ENCODE measurements at places on chromosomes 5 and 9.

GRCh38 chr5:97164846-97165245, 18.2 kb downstream of the RIOK2 start:
- no peak overlapping the region for H3K4me3 ChIP-seq
- H3K27me3 ChIP-seq: no peaks in the 10 kb centered on the region
- no peak overlapping the region for H3K27ac ChIP-seq
- no peak for DNase-seq

DNA sequence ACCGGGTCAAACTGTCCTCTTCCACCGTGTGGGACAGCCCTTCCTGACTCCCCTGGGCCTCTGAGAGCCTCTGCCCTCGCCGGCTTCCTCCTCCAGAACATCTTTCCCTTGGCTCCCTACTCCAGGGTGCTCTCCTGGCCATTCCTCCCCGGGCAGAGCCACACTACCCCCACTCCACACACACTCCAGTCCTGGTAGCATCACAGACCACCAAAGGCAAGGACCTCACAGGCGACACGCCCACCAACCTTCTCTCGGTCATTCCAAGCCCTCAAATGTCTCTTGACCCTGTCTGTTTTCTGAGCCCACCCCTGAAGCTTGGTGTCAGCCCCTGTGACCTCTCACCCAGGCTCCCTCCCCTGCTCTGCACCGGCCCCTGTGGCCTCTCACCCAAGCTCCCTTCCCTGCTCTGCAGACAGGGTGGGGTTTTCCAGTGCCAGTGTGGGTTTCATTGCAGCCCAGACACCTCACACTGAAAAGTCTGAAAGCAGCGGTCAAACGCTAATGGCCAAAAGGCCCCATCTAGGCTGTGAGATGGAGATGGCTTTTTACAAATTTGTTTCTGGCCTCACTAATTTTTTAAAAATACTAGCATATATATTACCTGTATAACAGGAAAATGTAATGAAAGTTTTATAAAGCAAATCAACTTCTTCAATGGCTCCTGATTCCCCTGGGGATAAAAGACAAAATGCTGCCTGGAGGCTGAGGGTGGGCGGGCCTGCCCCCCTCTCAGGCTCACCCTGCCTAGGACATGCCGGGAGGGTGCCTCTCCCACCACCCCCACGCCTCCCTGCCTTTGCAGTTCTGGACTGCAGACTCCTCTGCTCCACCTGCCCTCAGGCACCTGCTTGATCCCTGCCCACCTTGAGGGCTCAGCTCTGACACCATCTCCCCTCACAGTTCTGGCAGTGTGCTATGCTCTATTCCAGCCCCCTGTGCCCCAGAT, 10.5 kb downstream of the LRRC26 start:
- no peaks in the 10 kb centered on the region for H3K36me3 ChIP-seq
- H3K4me1 ChIP-seq: peaks cover 27% of the 10 kb centered on the region
- peaks cover 92% of the 10 kb centered on the region for H3K27me3 ChIP-seq
- DNase-seq: no peak

GRCh38 chr5:430214-430925, 12.6 kb upstream of the EXOC3 start:
- H3K4me1 ChIP-seq: peaks cover 35% of the 10 kb centered on the region
- no peak for DNase-seq
- H3K36me3 ChIP-seq: peaks cover 54% of the 10 kb centered on the region
- no peaks in the 10 kb centered on the region for H3K27me3 ChIP-seq
- no peak overlapping the region for H3K4me3 ChIP-seq

GRCh38 chr5:178117923-178118701, 4.8 kb downstream of the N4BP3 start:
- H3K27ac ChIP-seq: no peak overlapping the region
- peaks cover 7% of the 10 kb centered on the region for H3K36me3 ChIP-seq
- peaks cover 28% of the 10 kb centered on the region for H3K4me1 ChIP-seq
- no peak overlapping the region for H3K4me3 ChIP-seq

GRCh38 chr9:36317766-36318165, 59.5 kb upstream of the GNE start:
- H3K4me1 ChIP-seq: peaks cover 27% of the 10 kb centered on the region
- H3K27ac ChIP-seq: no peak overlapping the region
- no peak for DNase-seq
- no peak overlapping the region for H3K4me3 ChIP-seq
- peaks cover 12% of the 10 kb centered on the region for H3K27me3 ChIP-seq

- DNase-seq: peak; percentile 26
- no peak overlapping the region for H3K4me3 ChIP-seq
- no peaks in the 10 kb centered on the region for H3K36me3 ChIP-seq
- H3K27ac ChIP-seq: no peak overlapping the region
- peaks cover 4% of the 10 kb centered on the region for H3K4me1 ChIP-seq
These were observed 141.9 kb upstream of the SLC12A2 start for GRCh38 chr5:127941646-127942045.

GRCh38 chr5:58294598-58295305, 165.1 kb downstream of the PLK2 start:
- no peaks in the 10 kb centered on the region for H3K36me3 ChIP-seq
- peak; percentile 34 for DNase-seq
- H3K27ac ChIP-seq: no peak overlapping the region
- no peaks in the 10 kb centered on the region for H3K4me1 ChIP-seq

DNA sequence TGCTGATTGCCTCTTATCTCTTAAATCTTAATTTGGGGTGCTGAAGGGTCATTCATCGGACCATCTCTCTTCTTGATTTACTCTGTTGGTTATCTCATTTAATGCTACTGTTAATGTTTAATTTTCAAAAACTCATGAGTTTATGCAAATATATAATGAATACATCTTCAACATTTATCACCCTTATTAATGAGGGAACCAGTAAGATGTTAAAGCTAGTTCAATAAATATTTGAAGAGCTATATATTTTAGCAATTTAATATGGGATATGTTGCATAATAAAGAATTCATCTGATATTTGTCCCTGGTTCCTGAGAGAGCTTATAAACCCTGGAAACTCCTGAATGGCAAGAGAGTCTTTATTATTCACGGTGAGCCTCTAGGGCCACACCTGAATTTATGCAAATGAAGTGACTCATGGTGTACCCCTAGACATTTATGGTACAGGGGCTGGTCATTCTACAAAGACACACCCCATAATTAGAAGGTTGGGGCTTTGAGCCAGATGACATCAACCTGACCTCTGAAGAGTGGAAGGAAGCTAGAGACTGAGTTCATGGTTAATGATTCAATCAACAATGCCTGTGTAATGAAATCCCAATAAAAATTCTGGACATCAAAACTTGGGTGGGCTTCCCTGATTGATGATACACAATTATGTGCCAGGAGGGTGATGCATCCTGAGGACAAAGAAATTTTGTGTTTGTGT, 339.5 kb upstream of the ZNF608 start:
- no peaks in the 10 kb centered on the region for H3K36me3 ChIP-seq
- no peaks in the 10 kb centered on the region for H3K4me1 ChIP-seq

DNA sequence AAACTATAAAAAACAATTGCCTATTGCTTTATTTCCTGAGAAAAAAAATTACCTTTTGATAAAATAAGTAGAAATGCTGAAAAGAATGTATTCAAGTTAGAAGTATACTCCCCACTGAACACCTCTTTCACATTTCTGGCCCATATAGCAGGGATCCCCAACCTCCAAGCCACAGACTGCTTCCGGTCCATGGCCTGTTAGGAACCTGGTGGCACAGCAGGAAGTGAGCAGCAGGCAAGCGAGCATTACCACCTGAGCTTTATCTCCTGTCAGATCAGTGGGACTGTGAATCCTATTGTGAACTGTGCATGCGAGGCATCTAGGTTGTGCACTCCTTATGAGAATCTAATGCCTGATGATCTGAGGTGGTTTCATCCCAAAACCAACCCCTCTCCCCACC, 563.9 kb downstream of the RAB3C start:
- H3K4me3 ChIP-seq: no peak overlapping the region
- no peaks in the 10 kb centered on the region for H3K4me1 ChIP-seq
- no peaks in the 10 kb centered on the region for H3K27me3 ChIP-seq
- no peak overlapping the region for H3K27ac ChIP-seq
- DNase-seq: no peak
- no peaks in the 10 kb centered on the region for H3K36me3 ChIP-seq
